ENCODE measurements at places on chromosomes 4 and X. TPM values are rescaled to one million over a fixed set of nuclear protein-coding genes. Genes with fewer than 3 reads are reported as not detected.

DNA sequence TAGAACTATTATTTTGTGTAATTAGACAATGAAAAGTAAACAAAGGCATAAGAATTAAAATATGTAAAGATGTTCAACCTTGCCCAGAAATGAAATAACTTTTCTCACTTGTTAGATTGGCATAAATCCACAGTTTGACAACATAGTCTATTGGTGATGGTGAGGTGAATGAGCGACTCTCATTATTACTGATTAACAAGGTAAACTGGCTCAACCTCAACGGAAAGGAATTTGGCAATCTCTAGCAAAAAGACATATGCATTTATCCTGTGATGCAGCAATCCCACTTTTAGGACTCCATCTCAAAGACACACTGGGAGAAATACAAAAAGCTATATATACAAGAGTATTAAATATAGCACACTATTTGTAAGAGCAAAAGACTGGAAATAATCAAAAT, 22.3 kb downstream of the UBA6 start:
- no peak for DNase-seq
- H3K4me3 ChIP-seq: no peak overlapping the region
- H3K27me3 ChIP-seq: no peaks in the 10 kb centered on the region

- DNase-seq: peak; percentile 69
- no peak overlapping the region for H3K4me3 ChIP-seq
- H3K36me3 ChIP-seq: no peaks in the 10 kb centered on the region
- peaks cover 4% of the 10 kb centered on the region for H3K27me3 ChIP-seq
- H3K4me1 ChIP-seq: peaks cover 3% of the 10 kb centered on the region
Measured at GRCh38 chr4:9898596-9899305, 117.3 kb downstream of the DRD5 start.

The INTS6L gene
- total RNA-seq: 9.6 TPM

DNA sequence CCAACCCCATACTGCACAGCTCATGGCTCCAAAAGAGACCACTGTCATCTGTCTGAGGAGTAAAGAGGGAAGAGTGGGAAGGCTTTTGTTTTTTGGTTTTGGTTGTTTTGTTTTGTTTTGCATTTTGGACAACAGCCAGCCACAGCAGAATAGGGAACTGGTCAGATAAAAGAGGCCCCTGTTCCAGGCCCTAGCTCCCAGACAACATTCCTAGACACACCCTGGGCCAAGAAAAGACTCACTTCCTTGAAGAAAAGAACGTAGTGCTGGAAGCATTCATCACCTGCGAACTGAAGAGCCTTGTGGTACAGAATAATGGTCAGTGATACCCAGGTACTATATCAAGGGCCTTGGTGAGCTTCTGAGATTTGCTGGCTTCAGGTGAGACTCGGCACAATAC, 619.4 kb upstream of the SPANXN1 start:
- no peaks in the 10 kb centered on the region for H3K4me1 ChIP-seq
- DNase-seq: no peak
- no peak overlapping the region for H3K27ac ChIP-seq
- H3K4me3 ChIP-seq: no peak overlapping the region
- no peaks in the 10 kb centered on the region for H3K36me3 ChIP-seq

- H3K4me3 ChIP-seq: no peak overlapping the region
- no peaks in the 10 kb centered on the region for H3K36me3 ChIP-seq
- DNase-seq: no peak
- no peaks in the 10 kb centered on the region for H3K4me1 ChIP-seq
Measured at GRCh38 chr4:2367626-2368025, 50.8 kb downstream of the ZFYVE28 start.

The MAGEB4 gene
- not detected for total RNA-seq

The ADH6 gene
- not detected for total RNA-seq

- H3K4me1 ChIP-seq: no peaks in the 10 kb centered on the region
- peaks cover 7% of the 10 kb centered on the region for H3K36me3 ChIP-seq
- DNase-seq: no peak
- no peak overlapping the region for H3K4me3 ChIP-seq
- H3K27ac ChIP-seq: no peak overlapping the region
Measured at GRCh38 chr4:156999175-156999517, 27.5 kb upstream of the PDGFC start.

DNA sequence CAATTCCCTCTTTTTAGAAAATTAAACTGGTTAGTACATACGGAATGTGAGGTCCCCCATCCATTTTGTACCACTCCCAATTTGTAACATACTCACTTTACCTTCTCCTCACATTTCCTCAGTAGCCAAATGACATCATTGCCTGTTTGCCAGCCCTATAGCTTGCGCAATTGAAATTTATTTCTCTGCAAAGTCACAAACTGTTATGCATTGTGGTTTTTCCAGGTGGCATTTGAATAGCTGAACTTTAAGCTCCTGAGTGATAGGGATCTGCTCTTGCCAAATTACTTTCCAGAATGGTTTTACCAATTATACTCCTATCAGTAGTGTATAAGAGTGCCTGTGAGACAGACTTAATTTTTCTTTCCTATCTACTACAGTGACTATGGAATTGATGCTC, 7.7 kb downstream of the COL4A5 start:
- DNase-seq: no peak
- peaks cover 2% of the 10 kb centered on the region for H3K27me3 ChIP-seq
- no peak overlapping the region for H3K27ac ChIP-seq
- peaks cover 3% of the 10 kb centered on the region for H3K36me3 ChIP-seq

DNA sequence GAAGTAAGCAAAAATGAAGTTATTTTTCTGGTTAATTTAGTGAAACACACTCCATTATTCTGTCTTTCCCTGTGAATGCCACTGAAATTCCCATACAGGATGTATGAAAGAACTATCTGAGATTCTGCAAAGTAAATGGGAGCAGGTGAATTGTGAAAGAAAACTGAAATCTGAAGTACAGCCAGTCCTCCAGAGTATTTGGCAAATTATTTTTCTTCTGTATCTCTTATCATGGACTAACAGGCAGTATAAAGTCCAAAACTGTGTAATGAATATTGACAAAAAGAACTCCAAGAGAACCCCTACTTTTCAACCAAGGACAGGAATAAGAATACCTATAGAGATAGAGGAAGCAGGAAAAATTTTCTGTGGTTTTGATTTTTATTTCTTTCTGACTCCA, 40.8 kb upstream of the AR start:
- H3K4me1 ChIP-seq: no peaks in the 10 kb centered on the region
- no peak overlapping the region for H3K4me3 ChIP-seq
- no peaks in the 10 kb centered on the region for H3K36me3 ChIP-seq
- H3K27ac ChIP-seq: no peak overlapping the region

DNA sequence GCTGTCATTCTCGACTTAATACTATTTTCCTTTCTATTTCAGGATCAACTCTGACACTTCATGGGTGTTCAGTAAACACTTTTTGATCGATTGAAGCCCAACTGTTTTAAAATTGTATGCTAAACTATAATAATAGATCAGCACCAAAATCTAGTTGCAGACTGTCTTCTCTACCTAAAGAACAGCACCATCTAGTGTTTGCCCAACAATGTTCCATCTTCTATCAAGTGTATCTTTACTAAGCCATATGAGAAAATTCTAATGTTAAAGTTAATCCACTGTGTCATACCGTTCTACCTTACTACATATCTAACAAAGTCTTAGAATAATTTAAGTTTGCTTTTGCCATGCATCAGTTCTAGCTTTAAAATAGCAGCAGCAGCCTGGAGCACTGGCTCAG, 113.0 kb upstream of the PRDX4 start:
- H3K4me3 ChIP-seq: no peak overlapping the region
- no peak for DNase-seq
- H3K27ac ChIP-seq: no peak overlapping the region
- no peaks in the 10 kb centered on the region for H3K4me1 ChIP-seq
- peaks cover 1% of the 10 kb centered on the region for H3K27me3 ChIP-seq

GRCh38 chr4:89855236-89855635, 18.3 kb upstream of the SNCA start:
- DNase-seq: no peak
- H3K27ac ChIP-seq: no peak overlapping the region
- peaks cover 14% of the 10 kb centered on the region for H3K36me3 ChIP-seq

DNA sequence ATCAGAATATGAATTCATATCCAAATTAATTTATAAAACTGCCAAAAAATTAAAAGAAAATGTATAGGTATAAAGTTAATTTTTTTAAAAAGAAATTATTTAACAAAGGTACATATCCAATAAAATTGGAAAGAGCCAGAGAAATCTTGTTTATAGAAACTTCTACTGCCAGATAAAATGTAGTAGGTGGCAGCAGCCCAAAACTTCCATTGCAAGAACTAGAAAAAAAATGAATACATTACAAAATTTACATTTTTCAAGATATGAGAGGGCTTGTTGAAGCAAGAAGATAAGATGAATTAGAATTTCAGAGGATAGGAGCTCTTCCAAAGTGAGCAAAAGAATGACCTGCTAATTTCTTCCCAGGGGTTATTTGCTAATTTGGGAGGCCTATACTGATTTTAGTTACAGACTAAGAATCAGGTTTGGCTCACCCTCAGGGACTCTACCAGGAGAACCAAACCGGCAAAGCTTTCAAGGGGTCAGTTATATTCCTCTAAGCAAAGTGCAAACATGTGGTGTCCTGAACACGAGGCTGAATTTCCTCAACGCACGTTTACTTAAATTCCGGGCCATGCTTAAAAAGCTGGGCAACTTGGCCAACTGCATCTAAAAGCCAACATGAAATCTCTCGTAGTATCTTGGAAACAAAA, 17.5 kb downstream of the ANKRD50 start:
- no peaks in the 10 kb centered on the region for H3K4me1 ChIP-seq
- DNase-seq: no peak
- peaks cover 18% of the 10 kb centered on the region for H3K36me3 ChIP-seq
- H3K4me3 ChIP-seq: no peak overlapping the region
- H3K27ac ChIP-seq: no peak overlapping the region

GRCh38 chrX:128309311-128309710, 257.1 kb upstream of the ACTRT1 start:
- peaks cover 1% of the 10 kb centered on the region for H3K27me3 ChIP-seq
- no peaks in the 10 kb centered on the region for H3K36me3 ChIP-seq
- no peak for DNase-seq
- no peak overlapping the region for H3K27ac ChIP-seq
- H3K4me1 ChIP-seq: no peaks in the 10 kb centered on the region
- H3K4me3 ChIP-seq: no peak overlapping the region

The COX7B2 gene
- not detected for total RNA-seq

DNA sequence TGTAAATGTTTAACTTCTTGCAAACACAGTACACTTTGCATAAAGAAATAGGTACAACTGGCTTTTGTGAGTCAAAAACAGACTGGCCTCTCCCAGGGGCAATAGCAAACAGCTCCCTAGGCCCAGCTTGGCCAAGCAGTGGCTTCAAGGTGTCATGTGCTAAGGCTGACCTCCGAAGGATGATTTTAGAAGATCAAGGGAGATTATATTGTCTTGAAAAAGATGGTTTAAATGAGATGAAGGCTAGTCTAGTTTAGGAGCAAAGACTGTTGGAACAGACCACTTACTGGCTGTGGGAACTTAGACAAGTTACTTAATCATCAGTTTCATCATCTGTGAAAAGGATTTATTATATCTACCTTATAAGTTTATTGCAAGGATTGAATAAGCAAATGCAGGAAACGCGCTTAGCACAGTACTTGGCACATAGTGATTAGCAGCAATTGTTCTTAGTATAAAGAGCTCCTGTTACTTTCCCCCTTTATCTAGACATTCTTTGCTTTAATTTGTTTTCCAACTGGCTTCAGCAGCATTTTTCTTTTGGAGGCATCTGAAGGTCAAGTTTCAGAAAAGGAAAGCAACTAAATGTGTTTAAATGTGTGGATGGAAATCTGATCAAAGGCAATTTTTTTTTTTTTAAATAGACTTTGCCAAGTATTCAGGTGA, 17.2 kb downstream of the ANXA3 start:
- H3K36me3 ChIP-seq: peaks cover 6% of the 10 kb centered on the region
- peaks cover 10% of the 10 kb centered on the region for H3K4me1 ChIP-seq
- H3K27ac ChIP-seq: no peak overlapping the region
- no peak for DNase-seq

DNA sequence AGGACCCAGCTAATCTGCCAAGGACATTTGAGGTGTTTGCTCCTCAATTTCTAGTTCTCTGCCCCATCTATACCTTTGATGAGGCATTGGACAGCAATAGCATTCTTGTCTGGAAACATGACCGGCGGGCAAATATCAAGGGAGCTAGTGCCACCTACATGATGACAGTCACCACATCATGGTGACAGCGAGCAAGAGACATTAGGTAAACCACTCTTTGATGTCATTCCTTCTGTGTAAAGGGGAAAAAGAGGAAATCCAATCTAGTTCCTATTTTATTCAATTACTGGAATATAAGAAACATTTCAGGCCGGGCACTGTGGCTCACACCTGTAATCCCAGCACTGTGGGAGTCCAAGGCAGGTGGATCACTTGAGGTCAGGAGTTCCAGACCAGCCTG, 20.7 kb upstream of the IL13RA1 start:
- H3K36me3 ChIP-seq: no peaks in the 10 kb centered on the region
- H3K4me3 ChIP-seq: no peak overlapping the region
- no peak overlapping the region for H3K27ac ChIP-seq

Measured in endothelial cell (in vitro differentiated cells).